Aortic smooth muscle cell (primary cell): ENCODE measurements at places on chromosomes 4 and X. TPM values are rescaled to one million over a fixed set of nuclear protein-coding genes. Genes with fewer than 3 reads are reported as not detected.

NDUFA1 gene
- total RNA-seq = 146 and 158 TPM in 2 replicates

LNX1 gene
- total RNA-seq = 16.6 and 34.5 TPM in 2 replicates

GAB3 gene
- total RNA-seq = 3.2 and 4.1 TPM in 2 replicates

ANAPC10 gene
- total RNA-seq = 26.7 and 28.8 TPM in 2 replicates

GLOD5 gene
- not detected in 2 replicates for total RNA-seq

CCDC110 gene
- total RNA-seq = 2.1 and 2.7 TPM in 2 replicates
